AG04449 (cell line): ENCODE measurements at places on chromosomes 2 and 18.

DNA sequence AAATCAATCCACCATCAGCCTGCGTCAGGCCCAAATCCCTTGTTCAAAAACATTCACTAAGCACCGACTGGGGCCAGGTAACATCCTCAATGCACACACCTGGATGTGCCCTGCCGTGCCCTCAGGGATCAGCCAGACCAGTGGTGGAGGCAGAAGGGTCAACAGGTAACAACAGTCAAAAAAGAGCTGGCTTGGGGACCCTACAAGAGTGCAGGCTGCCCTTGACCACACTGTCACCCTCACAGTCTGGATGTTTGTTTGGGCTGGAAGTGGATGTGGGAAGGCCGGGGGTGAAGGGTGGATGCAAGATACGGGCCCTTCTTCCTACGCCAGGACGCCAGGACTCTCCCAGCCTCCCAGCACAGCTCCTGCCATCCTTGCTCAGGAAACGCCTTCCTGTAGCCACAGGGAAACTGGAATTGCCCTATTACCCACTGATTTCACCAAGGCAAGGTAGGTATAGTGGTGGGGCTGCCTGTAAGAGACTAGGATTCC lies 2.7 kb downstream of the BIN1 start:
- no peak for DNase-seq

GRCh38 chr18:11665146-11665545 lies 23.9 kb upstream of the GNAL start:
- no peak for DNase-seq

DNA sequence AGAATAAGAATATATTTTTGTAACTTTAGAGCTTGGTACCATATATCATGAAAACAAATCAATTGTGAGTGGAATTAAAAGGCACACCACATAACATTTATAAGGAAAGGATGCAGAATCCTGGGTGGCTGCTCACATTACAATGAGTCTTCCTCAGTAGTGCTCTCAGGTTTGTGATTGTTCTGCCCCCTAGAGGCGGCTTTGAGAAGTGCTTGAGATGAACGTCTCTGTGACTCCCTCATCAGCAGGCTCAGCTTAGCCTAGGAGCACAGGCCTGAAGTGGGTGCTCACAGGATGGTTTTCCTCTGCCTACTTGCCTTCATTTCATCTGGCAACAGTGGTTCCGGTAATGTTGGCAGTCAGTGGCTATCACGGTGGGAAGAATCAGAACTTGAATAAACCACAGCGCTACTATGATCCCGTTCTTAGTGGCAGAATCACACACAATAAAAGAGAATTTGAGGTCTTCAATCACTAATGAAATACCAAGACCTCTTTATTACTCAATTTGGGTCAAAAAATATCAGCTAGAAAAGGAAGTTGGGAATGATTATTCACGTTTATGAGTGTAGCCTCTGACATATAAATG lies 38.1 kb upstream of the B4GALT6 start:
- no peak for DNase-seq

DNA sequence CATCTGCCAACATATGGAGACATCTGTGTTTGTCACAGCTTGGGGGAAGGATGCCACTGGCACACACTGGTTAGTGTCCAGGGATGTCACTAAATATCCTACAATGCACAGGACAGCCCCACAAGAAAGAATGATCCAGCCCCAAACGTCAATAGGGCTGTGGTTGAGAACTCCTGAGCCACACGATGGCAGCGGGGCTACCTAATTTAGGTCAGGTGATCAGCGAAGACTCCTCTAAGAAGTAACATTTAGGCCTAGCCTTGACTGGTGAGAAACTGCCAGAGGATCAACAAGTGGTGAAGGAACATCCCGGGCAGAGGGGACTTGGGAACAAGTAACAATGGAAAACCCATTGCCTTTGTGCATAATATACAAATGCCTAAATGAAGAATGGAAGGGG lies 5.0 kb upstream of the TGIF1 start:
- DNase-seq, result no peak

DNA sequence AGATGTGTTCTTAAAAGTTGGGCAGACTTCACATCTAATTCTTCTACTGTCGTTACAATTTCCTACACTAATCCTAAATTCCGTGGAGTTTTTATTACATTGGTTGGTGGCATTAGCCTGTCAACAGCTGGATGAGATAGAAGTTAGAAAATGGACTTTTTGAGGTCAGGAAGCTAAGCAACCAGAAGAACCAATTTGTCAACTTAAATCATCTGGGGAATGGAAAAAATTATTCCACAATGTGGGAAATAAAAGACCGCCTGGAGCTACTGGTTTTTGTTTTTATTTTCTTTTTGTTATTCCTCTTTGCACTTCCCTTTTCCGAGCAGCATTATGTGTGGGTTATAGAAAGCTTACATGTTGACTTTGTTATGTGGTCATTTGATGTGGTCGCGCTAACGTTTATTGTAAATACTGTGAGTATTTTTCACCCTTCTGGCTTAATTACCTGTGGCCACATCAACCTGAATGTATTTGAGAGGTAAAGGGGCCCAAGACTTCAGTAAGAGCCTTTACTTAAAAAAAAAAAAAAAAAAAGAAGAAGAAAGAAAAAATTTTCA lies 75.3 kb downstream of the PTPRM start:
- no peak for DNase-seq

- no peak for DNase-seq
Measured at GRCh38 chr2:237459741-237460174, 27.3 kb upstream of the MLPH start.

- no peak for DNase-seq
Measured at GRCh38 chr2:152510621-152511020, 175.6 kb downstream of the FMNL2 start.

GRCh38 chr2:42047488-42048298 lies at the start of gene PKDCC:
Gene PKDCC, plus strand, starts transcription at chr2:42048021. Its CDS starts 179 bp downstream, at chr2:42048200.
- no peak for DNase-seq

DNA sequence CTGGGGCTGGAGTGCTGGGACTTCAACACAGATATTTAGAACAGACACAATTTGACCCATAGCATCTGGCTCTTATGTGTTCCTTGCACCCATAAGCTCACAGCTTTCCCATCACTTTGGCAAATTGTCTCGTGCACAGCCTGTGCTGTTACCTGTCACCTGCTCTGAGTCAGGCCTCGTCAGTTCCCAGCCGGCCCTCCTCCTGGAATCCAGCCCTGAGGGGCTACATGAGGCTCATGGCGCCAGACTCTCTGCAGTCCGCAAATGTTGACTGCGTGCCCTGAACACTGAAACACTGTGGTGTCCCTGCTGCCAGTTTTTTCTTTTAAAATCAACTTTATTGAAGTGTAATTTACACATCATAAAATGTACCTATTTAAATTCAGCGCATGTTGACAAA lies 65.4 kb upstream of the BZW1 start:
- DNase-seq, result no peak

DNA sequence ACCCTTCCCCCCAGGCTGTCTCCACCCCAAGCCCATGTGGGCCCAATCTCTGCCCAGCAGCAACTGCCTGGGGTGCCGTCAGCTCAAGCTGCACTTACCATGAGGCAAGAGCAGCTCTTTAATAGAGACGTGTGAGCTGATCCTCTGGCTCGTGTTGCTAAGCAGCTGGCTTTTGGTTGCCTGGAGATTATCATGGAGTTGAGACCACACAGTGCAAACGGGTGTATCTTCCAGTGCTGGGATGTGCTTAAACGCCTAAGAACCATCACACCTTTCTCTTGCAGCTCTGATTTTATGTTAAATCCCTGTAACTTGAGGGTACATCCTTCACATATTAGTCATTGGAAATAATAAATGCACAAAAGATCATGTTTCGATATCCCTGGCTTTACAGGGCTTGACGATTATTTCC lies 271.1 kb downstream of the PRKCE start:
- DNase-seq, result no peak

DNA sequence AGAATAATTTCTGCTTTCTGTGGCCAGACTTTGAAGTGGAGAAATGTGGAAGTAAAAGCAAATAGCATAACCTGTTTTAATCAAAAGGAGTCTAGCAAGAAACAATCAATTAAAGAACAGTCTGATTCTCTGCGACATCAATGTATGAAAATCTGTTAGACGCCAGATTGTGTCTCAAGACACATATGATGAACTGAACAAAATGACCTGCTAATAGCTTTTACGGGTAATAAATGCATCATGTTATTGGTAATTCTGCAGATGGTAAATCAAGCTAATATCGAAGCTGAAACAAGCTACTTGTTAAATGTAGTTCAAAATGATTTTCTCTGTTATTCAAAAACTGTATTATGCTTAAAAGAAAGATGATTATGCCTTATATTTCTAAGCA lies 208.5 kb upstream of the FIGN start:
- no peak for DNase-seq

GRCh38 chr2:109174214-109174613 lies 45.2 kb downstream of the SH3RF3 start:
- no peak for DNase-seq

DNA sequence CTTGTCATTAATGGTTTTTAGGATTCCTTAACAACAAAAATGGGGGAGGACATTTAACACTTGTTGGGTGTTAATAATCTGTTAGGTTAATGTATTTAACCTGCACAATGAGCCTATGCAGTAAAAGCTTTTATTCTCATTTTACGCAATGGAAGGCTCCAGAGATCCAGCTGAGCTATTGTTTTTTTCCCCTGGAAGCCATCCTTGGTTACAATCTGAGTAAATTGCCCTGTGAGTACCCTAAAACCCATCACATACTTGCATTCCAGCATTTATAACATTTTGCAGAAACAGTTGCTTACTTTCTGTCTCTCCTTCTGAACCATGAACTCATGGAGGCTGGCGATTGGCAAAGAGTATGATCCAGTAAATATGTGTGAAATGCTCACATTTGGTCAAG lies 30.2 kb upstream of the DOCK10 start:
- no peak for DNase-seq

- DNase-seq, result peak; percentile 51
Measured at GRCh38 chr2:217622205-217623060, 380.4 kb downstream of the TNS1 start.

- DNase-seq, result no peak
Measured at GRCh38 chr2:88999365-88999764, 307.9 kb downstream of the RPIA start.

- no peak for DNase-seq
Measured at GRCh38 chr2:203669820-203670219, 36.6 kb upstream of the CD28 start.

DNA sequence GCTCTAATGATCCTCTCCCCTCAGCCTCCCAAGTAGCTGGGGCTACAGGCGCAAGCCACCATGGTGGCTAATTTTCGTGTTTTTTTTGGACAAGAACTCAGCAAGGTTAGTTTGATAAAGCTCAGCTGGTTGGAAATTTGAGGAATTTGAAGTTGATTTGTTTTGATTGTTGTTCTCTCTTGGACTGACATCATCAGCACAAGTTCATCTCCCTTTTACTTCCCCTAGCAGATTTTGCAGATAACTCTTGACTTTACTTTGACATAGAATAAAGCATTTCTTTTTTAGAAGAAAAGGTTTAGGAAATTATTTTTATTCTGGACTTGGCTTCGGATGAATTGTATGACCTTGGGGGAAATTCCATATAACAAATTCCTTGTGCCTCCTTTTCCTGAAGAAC lies 74.9 kb upstream of the DLX2 start:
- DNase-seq, result no peak

DNA sequence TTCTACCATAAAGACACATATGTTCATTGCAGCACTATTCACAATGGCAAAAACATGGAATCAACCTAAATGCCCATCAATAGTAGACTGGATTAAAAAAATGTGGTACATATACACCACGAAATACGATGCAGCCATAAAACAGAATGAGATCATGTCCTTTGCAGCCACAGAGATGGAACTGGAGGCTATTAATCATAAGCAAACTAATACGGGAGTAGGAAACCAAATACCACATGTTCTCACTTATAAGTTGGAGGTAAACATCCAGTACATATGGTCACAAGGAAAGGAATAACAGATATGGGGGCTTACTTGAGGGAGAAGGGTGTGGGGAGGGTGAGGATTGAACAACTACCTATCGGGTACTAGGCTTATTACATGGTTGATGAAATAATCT lies 7.7 kb downstream of the HMSD start:
- DNase-seq, result no peak

GRCh38 chr2:123521854-123522253 lies 503.2 kb upstream of the CNTNAP5 start:
- DNase-seq, result no peak

DNA sequence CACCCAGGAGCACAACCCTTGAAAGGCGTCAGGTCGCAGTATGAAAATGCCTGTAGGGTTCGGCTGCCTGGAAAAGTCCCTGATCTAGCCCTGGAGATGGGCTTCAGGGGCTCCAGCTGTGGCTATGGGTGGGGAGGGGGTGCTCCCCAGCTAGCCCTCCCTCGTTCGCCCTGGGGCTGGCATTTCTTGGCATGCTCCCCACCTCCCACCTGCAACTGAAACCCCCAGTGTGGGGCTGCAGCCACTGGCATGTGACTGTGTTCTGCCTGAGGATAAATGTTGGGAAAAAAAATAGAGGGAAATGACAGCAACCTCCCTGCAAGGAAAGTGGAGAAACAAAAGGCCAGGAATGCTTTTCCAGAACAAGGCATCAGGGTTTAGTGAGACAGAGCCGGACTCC lies 109.2 kb downstream of the COPS8 start:
- DNase-seq, result no peak

GRCh38 chr18:58792086-58792485 lies 72.6 kb upstream of the ZNF532 start:
- no peak for DNase-seq

DNA sequence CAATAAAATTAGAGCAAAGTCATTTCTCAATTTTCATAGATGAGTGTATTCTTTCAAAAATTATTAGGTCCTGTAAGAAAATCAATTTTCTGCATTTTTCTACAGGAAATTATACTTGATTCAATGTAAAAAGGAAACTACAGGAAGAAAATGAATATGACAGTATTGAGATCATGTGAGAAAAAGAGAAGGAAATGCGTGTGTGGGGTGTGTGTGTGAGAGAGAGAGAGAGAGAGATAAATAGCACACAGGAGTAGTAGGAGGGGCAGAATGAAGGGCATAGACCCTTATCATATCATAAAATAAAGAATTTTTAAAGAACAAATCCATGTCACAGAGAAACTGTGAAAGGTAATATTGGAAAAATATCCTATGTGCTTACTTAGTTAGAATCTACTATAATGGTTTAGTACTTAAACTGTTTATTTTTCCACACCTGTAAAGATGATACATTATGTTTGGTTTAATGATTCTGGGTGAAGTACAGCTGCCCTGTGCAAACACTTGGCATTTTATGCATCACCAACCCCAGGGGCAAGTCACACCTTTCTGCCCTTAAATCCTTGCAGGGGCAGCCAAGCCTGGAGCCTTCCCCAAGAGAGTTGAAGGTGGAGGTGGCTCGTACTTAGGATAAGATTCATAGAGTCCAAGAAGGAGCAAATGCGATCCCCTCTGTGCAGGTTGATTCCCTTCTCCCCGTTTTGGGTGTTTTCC lies 276.4 kb downstream of the TGIF1 start:
- no peak for DNase-seq

- DNase-seq, result no peak
Measured at GRCh38 chr18:34219651-34220050, 5.1 kb downstream of the NOL4 start.

- DNase-seq, result no peak
Measured at GRCh38 chr2:144078802-144079724, 440.9 kb downstream of the ZEB2 start.

GRCh38 chr18:5975111-5976002 lies 80.0 kb upstream of the TMEM200C start:
- DNase-seq, result peak; percentile 38

GRCh38 chr18:58338961-58339592 lies 289.8 kb downstream of the ALPK2 start:
- DNase-seq, result no peak

- no peak for DNase-seq
Measured at GRCh38 chr2:190123956-190124355, 61.4 kb upstream of the MSTN start.

- no peak for DNase-seq
Measured at GRCh38 chr18:54829856-54830255, 1.6 kb downstream of the RAB27B start.
